Mesothelial cell of epicardium (in vitro differentiated cells): ENCODE measurements at places on chromosomes 1 and 21.

DNA sequence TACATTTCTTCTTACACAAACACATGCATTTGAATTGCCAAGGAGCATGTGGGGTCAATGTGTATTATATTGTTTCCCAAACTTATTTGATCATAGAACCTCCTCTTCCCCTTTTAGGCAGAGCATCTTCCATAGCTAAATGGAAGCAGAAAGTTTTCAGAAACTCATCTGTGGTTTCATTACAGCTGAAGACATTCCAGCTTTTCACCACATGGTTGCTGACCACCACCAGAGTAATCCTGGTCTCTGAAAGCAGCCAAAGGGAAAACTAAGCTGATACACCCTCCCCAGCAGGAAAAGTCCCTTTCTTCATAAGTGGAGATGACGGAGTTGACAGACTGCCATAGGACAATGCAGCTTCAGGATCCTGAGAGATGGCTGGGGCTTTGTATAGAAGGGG lies 30.2 kb upstream of the OTUD3 start:
- DNase-seq: no peak

DNA sequence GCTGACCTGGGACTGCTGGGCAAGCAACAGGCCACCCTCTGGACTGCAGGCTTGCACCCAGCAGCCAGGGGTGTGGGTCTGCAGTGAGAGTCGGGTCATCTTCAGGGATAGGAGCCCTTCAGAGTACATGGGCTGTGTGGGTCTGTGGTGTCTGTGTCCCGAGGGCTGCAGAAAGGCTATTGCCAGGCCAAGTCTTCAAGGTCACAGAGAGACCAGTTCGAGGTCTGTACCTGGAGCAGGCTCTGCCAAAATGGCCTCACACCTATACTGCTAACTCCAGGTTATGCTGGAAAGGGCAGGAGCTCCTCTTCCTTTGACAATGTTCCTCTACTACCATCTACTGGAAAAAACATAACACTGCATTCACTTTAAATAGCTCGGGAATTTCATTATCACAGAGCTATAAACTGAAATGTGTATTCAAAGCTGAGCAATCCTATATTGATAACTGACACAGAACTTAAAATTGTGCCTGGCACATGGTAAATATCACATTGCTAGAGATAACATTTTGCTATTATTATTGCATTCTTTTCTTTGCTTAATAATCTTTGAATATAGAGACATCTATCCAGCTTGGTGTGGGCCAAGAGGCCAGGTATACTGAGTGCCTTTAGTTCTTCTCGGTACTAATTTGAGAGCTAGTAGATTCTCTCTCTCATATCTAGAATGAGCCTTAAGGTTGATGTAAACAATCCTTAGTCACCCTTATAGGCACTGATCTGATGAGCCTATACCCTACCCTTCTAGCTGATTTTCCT lies 6.9 kb upstream of the DNAH14 start:
- no peak for DNase-seq

GRCh38 chr1:201119206-201120197 lies 7.3 kb upstream of the CACNA1S start:
- peak; percentile 48 for DNase-seq

- DNase-seq: no peak
Measured at GRCh38 chr21:34885125-34885524, 164.0 kb downstream of the RUNX1 start.

DNA sequence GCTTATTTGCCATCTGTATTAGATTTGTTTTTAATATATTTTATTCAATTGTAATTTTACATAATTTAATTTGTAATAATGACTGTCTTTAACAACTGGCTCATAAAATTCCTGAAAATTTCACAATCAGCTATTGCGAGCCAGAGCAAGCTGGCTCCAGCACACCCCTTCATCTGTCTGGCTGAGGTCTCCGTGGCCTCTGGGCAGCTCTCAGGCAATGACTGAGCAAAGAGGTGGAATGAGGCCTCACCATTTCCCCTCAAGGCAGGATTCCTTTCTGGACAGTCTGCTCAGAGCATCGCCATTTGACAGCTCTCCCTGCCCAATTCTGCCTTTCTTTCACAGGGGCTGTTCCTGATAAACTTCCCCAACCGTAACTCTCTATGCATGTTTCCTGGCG lies 5.8 kb upstream of the KANK4 start:
- no peak for DNase-seq

DNA sequence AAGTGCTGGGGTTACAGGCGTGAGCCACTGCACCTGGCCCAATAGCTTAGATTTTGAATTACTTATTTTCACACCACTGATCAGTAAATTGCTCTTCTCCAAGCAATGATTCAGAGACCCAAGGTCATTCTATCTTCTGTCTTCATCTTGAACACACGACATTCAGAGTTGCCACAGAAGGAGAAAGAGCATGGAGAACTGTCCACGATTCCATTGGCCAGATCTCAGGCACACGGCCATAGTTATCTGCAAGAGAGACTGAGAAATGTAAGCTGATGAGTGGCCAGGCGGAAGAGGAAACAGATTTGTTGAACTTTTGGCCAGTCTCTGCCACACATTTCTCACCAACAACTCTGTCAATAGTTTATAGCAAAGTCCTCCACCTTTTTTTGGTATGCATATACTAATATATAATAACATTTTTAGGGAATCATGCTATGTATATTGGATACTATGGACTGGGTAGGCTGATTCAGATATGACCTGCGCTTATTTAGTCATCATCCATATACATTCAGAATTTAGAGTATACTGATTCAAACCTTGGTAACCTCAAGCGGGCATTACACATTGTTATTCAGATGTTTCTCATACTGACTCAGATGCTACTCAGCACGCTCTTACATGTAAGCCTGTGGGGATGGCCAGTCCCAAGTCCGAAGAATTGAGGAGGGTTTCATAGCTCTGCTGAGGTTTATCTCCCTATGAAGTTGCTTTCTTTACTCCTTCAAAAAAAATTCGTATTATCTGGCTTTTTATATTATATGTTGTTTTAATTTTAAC lies 25.5 kb upstream of the CAP1 start:
- DNase-seq: no peak

DNA sequence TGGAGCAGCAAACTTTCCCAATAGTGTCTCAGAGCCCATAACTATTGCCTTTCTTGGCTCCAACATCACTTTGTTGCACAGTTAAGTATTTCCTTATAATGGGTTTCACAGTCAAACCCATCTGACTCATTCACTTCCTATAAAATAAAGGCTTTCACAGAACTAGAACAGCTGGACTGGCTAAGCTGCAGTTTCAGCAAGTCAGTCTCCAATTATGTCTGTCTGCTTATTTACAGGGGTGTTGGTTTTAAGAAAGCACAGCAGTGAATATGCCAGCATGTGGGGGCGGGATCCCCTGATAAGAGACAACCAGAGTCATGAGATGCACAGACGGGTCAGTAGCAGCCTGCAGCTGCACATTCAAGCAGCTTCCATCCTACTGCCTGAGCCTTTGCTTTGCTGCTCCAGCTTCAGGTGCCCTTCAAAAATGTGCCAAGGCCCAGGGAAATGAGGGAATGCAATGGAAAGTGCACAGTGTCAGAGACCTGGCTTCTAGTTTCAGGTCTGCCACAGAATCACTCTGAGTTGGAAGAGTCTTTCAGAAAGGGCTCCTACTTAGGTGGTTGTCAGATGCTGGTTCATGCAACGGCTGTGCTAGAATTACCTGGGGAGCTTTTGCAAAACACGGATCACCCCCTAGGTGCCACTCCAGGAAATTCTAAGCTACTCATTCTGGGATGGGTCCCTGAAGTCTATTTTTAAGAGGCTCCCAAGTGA lies 24.8 kb downstream of the RNF19B start:
- DNase-seq: no peak

GRCh38 chr1:25906644-25907300 lies 553 bp upstream of the STMN1 start:
- DNase-seq: no peak

DNA sequence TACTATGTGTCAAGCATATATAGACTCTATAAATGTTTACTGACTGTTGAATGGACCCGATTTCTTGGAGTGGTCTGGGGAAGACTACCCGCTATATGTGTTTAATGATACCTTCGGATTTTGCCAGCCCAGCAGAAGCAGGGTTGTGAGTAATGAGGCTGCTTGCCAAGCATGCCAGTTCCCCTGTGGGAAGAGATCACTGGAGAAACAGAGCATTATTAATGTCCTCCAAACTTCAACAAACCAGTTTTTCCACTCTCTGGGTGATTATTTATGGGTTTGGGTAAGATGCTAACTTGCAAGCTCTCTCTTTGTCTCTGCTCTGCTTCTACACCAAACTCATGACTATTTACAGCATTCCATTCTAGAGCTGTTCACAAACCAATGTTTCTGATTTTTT lies 25.1 kb upstream of the PHGDH start:
- DNase-seq: no peak

DNA sequence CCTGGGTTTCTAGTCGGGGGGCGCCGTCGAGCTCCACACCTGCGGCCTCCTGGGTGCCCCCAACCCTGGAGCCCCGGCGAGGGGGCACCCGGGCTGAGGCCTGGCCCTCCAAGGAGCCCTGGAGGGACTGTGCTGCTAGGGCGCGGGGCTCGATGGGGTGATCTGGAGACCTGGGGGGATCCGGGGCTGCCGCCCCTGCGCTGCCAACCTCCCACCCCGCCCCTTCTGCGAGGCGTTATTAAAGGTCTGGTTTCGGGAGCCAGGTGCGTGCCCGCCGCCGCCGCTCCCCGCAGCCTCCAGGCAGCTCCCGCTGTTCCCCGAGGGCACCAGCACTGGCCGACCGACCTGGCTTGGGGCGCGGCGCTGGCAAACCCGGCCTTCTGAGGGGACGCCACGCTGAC lies 746 bp upstream of the POFUT2 start:
- DNase-seq: no peak
